Activated naive CD4-positive, alpha-beta T cell treated with anti-CD3 and anti-CD28 coated beads, Interleukin-2, amount 10 ng/mL, durations not matched to agents 7 days and 5 days (primary cell): ENCODE measurements at places on chromosomes 12 and 14.

DNA sequence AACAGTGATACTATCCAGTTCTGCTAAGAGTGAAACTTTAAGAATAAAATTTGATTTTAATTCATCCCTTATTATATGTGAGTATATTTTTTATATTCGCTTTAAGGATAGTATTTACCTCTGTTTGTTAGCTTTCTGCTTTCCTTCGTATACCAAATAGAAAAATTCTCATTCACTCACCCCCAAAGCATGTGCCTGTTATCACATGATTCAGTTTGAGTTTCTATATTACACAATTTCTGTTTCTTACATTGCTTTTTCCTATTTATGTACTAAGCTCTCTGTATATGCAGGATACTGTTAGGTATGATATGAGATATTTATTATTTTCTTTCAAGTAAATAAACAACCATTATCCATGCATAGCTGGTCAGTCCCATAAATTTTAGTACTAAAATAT, 275.2 kb downstream of the FBXL14 start:
- no peak for DNase-seq

DNA sequence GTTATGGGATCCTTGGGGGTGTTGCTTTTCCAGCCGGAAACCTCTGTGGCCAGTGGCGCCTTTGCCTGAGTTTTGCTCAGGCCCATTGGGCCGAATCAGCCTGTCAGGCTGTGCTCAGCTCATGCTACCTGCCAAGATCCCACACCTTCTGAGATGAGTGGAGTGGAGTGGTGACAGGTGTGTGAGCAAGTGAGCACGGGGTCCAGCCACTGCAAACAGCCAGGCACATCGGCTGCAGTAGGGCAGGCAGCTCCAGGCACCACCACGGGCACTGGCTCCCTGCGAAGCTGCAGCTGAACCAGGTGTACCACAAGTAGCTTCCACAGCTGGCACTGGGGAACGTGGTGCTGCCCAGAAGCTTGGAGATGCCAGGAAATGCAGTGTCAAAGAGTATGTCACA, 21.1 kb upstream of the WDR89 start:
- no peak for DNase-seq

DNA sequence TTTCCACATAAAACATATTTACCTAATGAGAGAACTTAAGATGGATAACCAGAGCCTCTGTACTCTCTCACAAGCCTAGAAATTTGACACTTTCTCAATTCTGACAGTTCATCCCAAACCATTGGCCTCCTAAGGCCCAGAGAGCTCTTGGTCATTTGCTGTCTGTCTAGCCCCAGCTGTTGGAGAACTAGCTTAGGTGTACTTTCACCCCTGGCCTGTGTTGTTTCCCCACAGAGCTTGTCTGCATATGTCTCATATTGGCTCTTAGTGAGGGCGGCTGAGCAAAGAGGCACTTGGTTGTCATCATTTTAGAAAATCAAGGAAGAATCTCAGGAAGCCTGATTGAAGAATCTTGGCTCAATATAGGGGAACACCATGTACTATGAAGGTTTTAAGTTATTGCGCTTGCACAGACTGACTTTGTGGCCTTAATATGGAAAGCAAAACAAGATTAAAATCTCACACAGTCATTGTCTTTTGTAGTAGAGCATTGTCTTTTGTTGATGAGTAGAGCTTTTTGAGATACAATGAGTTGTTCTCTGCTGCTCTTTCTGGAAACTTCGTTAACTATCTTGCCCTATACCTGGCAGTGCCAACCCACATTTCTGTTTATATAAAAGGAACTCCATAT, 324.6 kb downstream of the RAD51B start:
- no peak for DNase-seq

DNA sequence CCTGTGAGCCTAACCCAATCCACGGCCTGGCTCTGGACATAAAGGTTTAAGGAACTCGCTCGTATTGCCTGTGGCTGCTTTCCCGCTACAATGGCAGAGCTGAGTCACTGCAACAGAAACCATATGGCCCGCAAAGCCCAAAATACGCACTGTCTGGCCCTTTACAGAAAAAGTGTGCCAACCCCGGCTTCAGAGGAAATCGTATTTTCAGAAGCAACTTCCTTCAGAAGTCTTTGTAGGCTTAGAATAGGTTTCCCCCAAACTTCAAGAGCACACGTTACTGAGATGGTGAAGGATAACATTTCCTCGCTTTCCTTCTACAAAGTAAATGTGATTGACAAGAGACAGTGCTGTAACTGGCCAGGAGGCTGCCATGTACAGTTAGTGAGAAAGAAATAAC, 34.8 kb upstream of the TESC start:
- peak; percentile 71 for DNase-seq

GRCh38 chr12:68940731-68941130, 7.8 kb upstream of the CPM start:
- DNase-seq: no peak

GRCh38 chr12:38934686-38935085, 29.3 kb upstream of the CPNE8 start:
- no peak for DNase-seq

- DNase-seq: no peak
Observed at GRCh38 chr14:74938531-74939495, 15.8 kb upstream of the RPS6KL1 start.

- DNase-seq: no peak
Observed at GRCh38 chr14:33019346-33019745, 80.7 kb downstream of the NPAS3 start.

- no peak for DNase-seq
Observed at GRCh38 chr14:36656687-36657398, 4.8 kb upstream of the PAX9 start.
